GM23248 (cell line): ENCODE measurements at places on chromosomes 11 and 22. TPM values are rescaled to one million over a fixed set of nuclear protein-coding genes. Genes with fewer than 3 reads are reported as not detected.

The DDI1 gene
- total RNA-seq: not detected in 2 replicates

- H3K27me3 ChIP-seq: peaks cover 13% of the 10 kb centered on the region; the same call in 1 of the 2 replicates
- no peak for DNase-seq
- no peaks in the 10 kb centered on the region for H3K36me3 ChIP-seq
- H3K4me1 ChIP-seq: no peaks in the 10 kb centered on the region
- H3K27ac ChIP-seq: no peak overlapping the region
These were observed 16.6 kb downstream of the KCNQ1 start for GRCh38 chr11:2461253-2461955.

The OR4D5 gene
- not detected in 2 replicates for total RNA-seq

DNA sequence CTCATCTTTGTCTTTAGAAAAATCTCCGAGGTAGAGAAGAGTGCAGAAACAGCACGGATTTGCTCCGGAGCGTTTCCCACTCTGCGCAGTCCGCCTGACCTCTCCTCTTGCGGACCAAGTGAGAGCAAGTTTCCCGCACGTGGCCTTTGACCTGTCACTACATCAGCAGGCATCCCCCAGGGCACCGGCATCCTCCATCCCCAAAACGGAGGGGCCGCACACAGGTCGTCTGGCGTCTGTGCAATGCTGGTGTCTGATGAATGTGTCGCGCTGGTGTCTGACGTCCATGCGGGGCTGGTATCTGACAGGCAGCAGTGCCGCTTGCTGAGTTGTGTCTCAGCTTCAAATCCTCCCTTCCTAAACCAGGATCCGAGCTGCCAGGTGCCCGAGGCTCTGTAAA, 739 bp upstream of the MRGPRE start:
- H3K27ac ChIP-seq: no peak overlapping the region
- no peak for DNase-seq
- no peak overlapping the region for H3K4me3 ChIP-seq
- H3K4me1 ChIP-seq: 0 out of 2 replicates have a peak, but pooled peaks cover 6% of the 10 kb centered on the region
- H3K27me3 ChIP-seq: peaks cover 50% of the 10 kb centered on the region

- DNase-seq: peak; percentile 79
- no peak overlapping the region for H3K27ac ChIP-seq
- H3K4me1 ChIP-seq: no peaks in the 10 kb centered on the region
- no peaks in the 10 kb centered on the region for H3K36me3 ChIP-seq
These were observed 88.6 kb upstream of the CRYBB3 start for GRCh38 chr22:25110846-25111578.

- no peaks in the 10 kb centered on the region for H3K27me3 ChIP-seq
- H3K36me3 ChIP-seq: no peaks in the 10 kb centered on the region
- H3K4me1 ChIP-seq: no peaks in the 10 kb centered on the region
These were observed 431.3 kb downstream of the CNTN5 start for GRCh38 chr11:99452075-99452474.
